ENCODE measurements at places on chromosomes 3 and 15.

DNA sequence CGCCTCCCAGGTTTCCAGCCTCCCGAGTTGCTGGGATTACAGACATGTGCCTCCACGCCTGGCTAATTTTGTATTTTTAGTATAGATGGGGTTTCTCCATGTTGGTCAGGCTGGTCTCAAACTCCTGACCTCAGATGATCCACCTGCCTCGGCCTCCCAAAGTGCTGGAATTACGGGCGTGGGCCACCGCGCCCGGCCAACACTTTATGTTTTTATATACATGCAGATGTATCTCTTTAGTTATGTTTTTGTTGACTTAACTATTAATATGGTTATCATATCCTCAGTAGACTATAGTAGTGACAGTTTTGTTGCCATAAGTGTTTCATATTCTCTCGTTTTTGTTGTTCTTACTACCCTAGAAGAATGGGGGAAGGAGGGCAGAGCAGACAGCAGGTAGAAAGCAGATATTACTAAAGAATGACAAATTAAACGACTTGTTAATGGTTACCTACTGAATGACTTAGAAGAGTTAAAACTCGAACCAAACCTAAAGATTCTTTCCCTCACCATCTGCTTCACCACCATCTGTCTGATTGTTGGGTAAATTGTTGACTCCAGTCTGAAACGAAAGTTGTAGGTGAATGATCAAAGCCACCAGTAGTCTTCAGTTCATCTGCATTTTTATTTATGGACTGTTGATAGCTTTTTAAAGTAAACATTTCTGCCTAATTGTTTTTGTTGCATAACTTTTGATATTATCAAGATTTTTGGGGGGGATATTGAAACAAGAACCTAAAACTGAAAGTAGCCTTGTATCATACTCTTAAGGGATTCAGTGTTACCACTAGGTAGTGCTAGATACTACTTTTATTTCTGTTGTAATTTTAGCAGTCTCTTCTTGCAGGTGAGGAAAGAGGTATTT is 89.3 kb downstream of the RASA2 start:
- DNase-seq, result peak; percentile 45

DNA sequence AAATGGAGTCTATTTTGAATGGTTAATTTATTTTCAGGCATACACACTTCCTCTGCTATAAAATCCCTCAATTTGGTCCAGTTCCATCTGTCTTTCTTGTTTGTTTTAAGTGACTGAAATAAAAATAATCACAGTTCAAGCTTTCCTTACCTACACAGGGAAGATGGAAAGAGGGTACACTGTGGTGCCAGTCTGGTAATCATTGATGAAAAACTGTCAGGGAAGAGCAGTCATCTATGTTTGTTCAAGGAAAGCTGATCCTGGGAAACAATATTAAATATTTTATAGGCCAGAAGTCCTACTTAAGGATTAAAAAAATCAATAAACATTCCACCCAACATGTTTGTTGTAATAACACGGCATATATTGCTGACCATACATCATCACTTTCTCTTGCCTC is 115.2 kb upstream of the KCNMB2 start:
- DNase-seq, result no peak

DNA sequence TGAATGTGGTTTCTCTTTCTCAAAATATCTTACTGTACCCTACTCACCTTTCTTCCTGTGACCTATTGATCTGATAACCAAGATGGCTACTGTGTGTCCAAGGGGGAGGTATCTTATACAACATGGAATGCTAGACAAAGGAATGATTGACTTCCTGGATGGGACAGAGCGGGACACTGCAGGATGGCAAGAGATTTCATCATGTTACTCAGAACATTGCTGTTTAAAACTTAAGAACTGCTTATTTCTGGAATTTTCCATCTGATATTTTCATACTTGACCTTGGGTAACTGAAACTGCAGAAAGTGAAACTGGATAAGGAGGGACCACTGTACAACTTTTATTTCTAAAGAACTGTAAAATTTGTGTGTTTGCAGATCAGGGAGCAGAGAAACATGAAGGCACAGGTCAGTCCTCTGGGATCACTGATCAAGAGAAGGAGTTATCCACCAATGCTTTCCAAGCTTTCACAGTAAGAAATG is 18.5 kb downstream of the CNOT10 start:
- no peak for DNase-seq

DNA sequence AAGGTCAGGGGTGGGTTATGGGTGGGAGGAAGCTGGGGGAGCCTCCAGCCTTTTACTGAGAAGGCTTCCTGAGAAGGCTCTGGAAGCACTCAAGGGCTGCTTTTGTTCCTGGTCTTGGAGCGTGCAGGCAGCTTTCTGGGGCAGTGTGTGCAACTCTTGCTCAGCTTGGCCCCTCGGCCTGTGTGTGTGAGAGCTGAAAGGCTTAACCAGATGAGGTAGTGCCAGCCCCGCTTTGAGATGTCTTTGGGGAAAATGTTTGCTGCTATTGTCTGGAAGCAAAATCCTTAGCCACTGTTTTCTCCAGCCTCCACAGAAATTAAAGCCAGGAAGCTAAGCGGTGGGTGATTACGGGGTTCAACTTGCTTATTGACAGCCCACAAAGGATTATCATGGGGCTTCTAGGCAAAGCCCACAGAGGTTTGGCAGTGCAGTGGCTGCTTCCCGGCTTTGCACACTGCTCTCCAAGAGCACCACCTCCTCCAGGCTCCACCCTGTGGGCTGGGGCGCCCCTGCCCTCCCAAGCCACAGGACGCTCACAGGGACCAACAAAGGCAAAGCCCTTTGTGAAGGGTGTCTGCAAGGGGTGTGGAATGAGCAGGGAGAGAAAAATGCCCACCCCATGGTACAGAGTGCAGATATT is 121.7 kb upstream of the TLE3 start:
- no peak for DNase-seq

- DNase-seq, result no peak
These were observed 270.4 kb downstream of the SUCLG2 start for GRCh38 chr3:67384016-67384415.

DNA sequence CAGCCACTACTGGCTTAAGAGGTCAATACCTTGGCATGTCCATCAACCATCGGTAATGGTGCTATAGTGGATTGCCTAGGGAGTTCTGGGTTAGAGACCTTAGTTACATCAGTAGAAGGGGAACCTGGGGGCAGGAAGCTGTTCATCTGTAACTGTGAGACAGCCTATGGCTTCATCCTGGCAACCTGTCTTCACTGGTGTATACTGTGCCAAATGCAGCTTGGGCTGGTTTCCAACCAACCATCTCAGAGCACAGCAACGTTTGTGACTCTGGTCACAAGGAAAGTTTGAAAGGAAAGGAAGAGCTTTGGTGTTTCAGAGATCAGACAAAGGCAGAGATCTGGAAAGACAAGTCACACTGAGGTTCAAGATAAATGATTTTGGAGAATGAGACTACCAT is 93.8 kb downstream of the TJP1 start:
- no peak for DNase-seq

DNA sequence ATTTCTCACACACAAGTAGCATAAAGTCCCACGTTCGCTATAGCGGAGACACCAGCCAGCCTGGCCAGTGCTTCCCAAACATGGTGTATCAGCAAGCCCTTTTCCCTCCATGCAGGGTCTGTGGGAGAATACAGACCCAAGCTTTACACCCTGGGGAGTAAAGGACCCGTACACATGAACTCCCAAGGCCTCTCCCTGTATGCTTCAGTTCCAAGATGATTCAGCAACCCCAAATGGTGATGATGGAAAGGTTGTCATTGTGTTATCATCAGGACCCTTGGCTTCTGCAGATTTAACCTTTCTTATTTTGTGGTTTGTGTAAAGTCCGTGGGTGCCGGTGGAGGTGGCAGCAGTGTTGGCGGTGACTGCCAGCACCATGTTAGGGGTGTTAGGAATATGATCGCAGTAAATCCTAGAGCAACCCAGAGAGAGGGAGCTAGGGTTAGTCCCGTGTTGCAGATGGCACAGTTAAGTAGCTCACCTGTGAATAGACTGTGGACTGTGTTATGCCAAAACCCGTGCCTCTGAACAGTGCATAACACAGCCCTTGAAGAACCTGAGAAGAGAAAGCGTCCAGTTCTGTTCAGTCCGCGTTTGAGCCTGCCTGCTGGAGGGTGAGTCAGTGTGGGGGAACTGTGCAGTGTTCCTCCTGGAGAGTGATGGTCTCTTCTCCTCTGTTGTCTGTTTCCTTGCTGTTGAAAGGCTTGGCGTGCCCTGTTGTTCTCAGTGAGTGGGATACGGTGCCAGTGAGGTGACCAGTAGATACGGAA is 174.3 kb downstream of the APBA2 start:
- no peak for DNase-seq

DNA sequence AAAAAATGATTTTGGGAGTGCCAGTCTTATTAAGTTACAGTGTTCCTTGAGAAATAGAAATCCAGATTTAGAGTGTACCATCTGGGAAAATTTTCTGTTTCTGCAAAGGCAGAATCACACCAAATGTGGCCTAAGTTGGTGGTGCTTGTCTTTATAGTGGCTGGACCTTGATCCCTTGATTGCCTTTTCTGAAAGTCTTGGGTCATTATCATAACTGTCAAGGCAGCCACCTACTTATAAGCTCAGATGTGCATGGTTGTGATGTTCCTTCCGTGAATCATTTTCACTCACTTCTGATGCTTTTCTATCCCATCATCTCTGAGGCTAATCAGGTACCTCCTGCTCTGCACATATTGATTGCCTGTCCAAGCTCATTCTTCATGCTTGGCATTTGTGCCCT is 20.1 kb downstream of the CMSS1 start:
- DNase-seq, result no peak

- no peak for DNase-seq
These were observed 268.6 kb upstream of the SLITRK3 start for GRCh38 chr3:165464736-165465135.

DNA sequence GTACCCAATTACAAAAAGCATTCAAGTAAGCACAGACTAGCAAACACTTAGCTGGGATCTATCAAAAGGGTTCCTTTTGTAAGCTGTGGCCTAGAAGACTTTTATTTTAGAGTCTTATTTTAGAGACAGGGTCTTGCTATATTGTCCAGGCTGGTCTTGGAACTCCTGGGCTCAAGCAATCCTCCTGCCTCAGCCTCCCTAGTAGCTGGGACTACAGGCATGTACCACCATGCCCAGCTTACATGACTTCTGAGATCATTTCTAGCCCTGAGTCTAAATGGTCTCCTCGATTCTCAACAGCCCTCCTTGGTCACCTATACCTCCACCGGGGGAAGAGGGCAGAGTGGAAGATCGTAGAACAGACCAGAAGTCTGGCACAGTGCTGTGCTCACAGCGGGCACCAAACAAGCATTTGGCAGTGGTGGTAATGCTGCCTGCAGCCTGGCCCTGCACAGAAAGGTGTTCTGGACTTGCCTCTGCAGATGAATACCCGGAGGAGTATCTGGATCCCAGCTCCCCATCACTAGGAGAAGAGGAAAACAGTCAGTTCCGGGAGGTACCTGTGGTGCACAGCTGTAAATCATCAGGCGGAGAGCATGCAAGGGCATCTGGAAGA is 2.4 kb downstream of the FAM219B start:
- no peak for DNase-seq

GRCh38 chr3:197174927-197175326 is 123.5 kb downstream of the DLG1 start:
- DNase-seq, result no peak

DNA sequence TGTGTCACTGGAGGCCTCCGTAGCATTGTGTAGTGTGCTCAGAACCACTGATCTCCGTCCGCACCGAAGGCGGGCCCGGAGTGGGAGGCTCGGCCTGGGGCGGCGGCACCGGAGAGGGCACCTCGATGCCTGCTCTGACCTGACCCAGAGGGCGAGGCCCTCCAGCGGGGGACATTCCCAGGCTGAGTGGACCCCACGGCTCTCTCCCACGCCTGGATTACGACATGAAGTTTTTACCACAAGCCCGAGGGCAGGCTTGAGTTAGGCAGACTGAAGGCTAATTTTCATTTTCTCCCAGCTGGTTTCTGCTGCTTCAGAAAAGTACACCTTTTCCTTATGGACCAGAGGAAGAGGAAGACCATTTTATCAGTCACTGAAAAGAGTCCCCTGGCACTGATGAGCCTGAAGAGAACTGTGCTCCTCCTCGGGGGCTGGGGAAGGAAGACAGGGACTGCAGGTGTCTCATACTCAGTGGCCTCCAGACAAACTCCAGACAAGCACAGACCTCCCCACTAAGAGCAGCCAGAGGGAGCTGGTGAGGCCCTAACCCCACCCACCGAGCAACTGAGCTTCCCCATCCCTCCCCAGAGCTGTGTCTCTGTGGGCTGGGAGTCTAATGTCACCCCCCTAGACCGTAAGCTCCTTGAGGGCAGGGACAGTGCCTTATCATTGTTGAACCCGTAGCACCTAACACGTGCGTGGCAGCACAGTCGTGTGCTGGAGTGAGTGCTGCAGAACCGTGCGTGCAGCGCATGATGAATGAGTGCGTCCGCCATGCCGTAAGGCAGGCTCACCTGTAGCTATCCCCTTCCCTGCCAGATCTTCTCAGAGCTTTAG is 74.5 kb upstream of the BLM start:
- peak; percentile 35 for DNase-seq

GRCh38 chr3:193719735-193720134 is 126.7 kb downstream of the OPA1 start:
- DNase-seq, result no peak

GRCh38 chr3:70606018-70606417 is 293.6 kb upstream of the MDFIC2 start:
- no peak for DNase-seq

DNA sequence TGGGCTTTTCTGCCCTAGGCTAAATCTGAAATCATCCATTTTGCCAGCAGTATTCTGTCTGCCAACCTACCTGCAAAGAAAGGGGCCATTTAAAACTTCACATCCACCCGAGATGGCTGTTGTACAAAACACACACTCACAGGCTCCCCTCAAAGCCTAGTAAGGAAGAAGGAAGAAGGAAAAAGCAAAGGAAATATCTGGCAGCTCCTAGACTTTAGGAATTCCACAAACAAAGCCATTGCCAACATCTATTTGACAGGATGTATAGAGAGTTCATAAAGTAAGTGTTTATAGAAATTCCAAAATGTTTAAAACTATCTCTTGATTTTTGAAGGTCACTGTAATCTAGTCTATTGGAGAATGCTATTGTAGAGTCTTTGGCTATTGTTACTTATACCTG is 91.9 kb upstream of the THBS1 start:
- DNase-seq, result no peak

GRCh38 chr3:120561251-120562045 is 34.7 kb upstream of the NDUFB4 start:
- peak; percentile 83 for DNase-seq

DNA sequence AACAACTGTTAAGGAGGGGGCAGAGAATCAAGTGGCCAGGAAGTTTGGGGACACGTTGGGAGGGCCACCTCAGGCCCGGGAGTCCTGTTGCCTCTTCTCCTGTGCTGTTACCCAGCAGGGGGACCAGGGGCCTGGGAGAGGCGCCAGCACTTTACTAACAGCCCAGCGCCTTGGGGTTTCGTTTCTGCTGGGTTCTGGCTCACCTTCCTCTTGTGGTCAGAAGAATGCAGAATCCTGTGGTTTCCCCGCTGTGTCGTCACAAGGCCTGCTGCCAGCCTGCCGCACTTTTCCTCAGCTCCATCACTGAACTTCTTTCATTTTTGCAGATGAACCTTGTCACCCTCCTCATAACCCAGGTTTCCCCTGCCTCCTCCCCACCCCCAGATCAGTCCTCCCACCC is 67.7 kb downstream of the SLC30A4 start:
- DNase-seq, result peak; percentile 14
